ENCODE measurements at places on chromosomes 11 and 22.

- DNase-seq, result no peak
Observed at GRCh38 chr11:47837929-47838328, 10.2 kb downstream of the NUP160 start.

DNA sequence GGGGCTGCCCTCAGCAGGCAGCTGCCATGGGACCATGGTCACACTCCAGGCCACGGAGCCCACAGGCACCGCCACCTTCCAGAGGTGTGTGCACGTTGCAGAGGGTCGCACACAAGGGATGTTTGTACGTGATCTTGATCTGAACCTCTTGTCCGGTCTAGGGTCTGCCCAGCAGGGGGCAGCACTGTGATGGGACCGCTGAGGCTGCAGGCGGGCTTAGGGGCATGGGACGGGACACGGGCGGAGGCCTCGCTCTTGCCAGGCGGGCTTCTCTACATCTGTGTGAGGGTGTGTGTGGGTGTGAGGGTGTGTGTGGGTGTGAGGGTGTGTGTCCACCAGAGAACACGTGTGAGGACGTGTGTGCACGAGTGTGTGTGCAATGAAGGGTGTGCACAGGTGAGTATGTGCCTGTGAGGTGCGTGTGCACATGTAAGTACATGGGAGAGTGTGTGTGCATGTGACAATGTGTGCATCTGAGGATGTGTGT is 52.4 kb downstream of the CACNA1I start:
- peak; percentile 45 for DNase-seq

GRCh38 chr22:49186762-49187161 is 640.9 kb downstream of the BRD1 start:
- DNase-seq, result no peak

DNA sequence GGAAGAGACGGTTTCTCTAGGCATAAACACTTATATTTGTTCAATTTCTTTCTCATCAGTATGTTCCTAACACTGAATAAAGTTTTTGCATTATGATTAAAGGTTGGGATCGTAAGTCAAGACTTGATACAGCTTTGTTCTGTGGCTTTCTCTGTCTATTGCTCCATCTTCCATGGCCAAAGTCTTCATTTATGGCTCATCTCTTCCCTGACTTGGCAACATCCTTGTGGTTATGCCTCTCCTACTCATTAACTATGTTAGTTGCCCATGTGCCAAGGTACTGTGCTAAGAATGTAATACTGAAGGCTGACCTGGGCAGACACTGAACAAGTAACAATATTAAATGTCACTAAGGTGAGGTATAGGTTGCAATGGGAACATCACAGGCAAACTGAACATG is 1.6 kb upstream of the ACCSL start:
- DNase-seq, result no peak

- DNase-seq, result no peak
Observed at GRCh38 chr11:78023426-78023825, 350 bp upstream of the KCTD14 start.

DNA sequence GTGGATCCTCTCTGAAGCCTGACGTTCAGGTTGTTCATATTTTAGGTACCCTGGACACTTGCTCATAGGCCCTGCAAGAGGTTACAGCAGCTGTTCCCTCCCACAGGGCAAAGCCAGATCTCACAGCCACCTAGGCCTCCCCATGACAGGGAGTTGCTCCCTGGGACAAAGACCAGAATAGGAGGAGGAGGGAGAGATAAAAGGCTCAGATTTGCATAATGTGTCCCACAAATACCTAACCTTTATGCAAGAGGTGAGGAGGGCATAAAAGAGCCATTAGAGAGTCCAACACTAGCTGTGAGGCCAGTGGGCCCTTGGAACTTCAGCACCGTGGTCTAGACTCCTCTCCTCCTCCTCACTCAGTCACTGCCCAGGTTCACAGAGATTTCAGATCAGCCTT is 33.8 kb downstream of the ZNF280B start:
- no peak for DNase-seq

- DNase-seq, result no peak
Observed at GRCh38 chr11:44269369-44270351, 40.3 kb downstream of the ALX4 start.

- DNase-seq, result no peak
Observed at GRCh38 chr22:17910561-17911311, 113.6 kb downstream of the MICAL3 start.

DNA sequence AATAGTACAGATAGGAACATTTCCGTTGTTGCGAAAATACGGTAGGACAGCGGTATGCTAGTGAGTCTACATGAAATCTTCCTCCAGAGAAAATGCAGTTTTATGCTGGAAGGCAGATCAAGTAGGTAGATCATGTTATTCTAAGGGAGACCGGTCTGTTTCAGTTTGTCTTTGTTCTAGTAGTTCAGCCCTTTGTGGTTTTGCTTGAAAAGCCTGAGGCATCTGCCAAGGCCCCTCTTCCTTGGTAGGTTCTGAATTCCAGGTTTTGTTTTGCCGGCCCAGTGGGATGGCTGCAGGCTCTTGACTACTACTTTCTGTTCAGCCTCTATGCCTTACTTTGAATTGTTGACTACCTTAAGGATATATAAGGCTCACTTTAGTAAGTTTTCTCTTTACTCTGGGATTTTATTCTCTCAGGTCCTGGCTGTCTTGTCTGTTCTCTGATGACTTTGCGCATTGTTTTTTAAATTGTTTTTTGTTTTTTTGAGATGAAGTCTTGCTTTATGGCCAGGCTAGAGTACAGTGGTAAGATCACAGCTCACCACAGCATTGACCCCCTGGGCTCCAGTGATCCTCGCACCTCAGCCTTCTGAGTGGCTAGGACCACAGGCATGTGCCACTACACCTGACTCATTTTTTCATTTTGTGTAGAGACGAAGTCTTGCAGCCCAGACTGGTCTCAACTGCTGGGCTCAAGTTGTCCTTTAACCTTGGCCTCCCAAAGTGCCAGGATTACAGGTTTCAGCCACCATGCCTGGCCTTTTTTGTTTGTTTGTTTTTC is 53.7 kb downstream of the HIPK3 start:
- no peak for DNase-seq

DNA sequence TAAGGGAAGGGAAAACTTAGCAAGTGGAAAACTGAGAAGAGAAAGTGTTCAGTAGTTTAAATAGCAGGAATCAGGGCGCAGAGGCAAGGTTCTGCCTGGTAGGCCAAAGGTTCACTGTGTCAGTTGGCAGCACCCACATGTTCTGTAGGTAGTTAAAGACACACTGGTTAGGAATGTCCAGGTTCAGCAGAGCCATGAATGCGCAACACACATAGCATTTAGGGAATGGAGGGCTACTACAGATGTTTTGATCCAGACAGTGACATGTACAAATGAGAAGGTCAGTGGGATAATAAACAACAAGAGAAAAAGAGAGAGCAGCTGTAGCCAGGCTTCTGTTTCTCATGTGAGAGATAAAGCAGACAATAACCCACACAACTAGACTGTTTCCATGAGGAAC is 56.2 kb upstream of the ARHGAP42 start:
- no peak for DNase-seq

- DNase-seq, result no peak
Observed at GRCh38 chr11:34165786-34166555, 60.5 kb downstream of the NAT10 start.

GRCh38 chr11:57087991-57088390 is 93.8 kb upstream of the LRRC55 start:
- peak; percentile 4 for DNase-seq

DNA sequence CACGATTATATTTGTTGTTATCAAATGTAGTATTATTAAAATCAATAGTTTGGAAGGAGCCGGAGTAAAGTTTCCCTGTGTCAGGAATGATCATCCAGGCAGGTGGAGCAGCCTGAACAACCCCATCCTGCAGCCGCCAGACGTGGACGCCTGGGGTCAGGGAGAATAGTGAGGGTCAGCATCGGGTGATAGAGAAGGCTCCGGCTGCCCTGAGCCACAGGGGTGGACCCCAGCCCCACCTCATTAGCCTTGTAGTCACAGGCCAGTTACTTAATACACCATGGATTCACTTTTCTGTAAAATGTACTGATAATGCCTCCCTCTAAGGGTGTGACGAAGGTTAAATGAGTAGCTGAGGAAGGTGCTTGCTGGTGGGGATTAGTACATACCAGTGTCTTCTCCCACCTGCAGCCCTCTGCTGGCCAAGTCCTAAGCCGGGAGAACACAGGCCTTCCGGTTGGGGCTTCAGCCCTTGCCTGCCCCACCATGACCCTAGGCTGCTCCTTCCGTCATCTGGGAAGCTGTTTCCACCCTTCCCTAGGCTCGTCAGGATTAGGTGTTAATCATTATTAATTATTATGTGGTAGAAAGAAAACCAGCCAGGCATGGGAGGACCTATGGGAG is 14.9 kb downstream of the TMEM121B start:
- no peak for DNase-seq

GRCh38 chr11:12329169-12329568 is 48.2 kb upstream of the PARVA start:
- no peak for DNase-seq

DNA sequence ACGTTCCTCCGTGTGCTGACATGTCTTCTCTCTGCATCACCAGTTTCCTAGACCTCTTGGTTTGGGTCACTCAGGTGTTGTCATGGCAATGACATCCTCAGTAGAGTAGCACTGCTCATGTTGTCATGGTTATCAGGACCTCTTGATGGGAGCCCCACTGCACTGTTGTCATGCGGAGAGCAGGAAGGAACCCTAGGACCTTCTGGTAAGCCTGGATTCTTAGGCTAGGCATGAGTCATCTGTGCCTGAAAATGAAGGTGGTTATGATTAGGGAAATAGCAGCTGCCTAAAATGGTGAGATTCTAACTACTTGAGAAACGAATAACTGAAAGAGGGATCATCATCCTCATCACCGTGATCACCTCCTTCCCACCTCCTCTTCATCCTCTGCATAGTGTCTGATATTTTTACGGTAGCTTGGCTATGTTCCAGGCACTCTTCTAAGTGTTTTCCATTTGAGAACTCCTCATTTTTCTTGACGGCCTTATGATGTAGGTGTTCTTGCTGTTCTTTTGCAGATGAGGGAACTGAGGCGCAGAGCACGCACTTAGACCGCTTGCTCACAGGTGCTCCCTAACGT is 858.4 kb downstream of the NTM start:
- DNase-seq, result no peak

DNA sequence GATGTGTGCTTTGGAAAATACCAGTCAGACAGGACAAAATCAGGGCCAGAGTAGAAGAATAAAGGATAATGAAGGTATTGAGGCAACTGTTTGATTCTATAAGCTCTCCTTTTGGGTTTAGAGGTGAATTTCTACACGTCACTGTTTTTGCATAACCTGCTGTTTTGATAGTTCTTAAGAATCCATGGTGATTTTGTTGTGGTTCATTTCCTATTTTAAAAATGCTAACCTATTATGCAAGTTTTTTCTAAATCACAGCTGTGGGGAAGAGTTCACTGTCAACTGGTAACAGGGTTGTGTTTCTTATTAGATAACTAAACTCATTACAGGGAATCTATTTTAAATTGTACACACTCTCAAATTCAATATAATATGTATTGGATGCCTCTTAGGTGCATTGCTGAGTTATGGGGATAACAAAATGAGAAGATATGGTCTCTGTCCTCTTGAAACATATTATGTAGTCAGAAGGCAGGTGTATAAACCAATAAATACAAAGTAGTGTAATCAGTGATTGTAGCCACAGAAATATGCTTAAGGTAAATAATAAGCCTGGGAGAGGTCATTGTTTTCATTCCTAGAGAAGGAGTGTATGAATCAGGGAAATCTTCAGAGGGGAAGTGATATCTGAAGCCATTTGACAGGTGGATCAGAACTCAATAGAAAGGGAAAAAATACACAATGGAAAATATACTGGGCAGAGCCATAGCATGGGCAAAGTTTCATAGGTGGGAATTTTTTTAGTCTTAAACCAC is 192.5 kb downstream of the FAT3 start:
- DNase-seq, result no peak

DNA sequence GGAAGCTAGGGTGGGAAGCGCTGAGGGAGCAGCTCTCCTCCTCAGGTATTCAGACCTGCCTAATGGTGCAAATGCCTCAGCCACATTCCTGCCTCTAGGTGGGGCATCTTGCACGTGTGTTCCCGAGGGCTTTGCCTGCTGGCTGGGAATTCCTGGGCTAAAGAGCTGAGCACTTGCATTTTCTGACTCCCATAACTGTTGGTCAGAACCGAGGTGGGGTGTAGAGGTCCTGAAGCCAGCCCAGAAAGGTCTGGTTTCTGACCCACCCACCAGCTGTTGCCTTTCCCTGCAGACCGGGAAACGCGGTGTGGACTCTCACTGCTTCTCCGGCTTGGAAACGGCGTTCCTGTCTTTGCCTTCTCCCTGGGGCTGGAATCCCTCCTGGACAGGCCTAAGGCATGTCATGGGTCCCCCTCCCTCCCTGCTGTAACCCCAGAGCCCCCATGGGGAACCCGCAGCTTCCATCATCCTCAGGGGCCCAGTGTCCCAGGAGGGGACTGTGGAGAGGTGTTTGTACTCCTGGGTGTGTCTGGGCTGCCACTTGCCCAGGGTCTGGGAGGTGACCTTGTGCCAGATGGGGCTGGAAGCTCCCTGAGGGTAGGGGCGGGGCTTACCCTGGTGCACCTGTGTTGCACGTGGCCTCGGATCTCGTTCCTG is 24.0 kb upstream of the SMIM38 start:
- peak; percentile 76 for DNase-seq

- DNase-seq, result no peak
Observed at GRCh38 chr22:24142831-24143230, 38.5 kb upstream of the SUSD2 start.

DNA sequence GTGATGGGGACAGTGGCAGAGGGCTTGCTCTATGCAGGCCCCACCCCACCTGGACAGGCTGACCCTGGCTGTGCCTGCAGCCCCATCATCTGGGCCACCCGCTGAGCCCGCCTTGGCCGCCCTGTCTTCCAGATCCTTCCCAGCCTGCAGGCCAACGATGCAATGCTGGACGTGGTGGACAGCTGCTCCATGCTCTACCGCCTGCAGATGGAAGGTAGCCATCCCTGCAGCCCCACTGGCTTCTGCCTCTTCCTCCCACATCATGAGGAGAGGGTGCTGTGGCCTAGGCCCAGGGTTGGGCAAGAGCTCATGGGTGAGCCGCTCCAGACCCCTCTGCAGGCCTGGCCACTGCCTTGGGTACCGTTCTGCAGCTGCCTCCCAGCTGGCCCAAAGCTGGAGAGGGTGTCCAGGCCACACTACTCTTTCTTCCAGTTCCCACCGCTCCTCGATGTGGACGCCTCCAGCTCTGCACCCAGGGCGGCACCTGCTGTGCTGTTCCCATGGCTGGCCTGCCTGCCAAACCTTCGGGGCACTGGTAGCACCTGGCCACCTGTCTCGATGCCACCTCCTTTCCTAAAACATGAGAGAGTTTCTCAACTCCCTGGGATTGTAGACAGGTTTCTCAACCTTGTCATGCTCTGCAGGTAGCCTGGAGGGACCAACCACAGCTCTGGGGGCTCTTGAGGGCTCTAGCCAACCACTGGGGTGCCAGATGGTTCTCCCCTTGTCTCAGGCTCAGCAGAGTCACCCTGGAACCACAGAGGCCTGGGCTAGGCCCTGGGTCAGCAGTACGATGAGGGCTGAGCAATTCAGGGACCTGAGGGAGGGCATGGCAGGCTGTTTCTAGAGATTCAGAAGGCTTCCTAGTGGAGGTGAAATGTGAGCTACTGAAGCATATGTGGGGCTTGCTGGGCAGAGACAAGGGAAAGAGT is 9.5 kb upstream of the GTSE1 start:
- no peak for DNase-seq

Measured in neuronal stem cell (in vitro differentiated cells).